ENCODE measurements at places on chromosomes 3 and 15.

DNA sequence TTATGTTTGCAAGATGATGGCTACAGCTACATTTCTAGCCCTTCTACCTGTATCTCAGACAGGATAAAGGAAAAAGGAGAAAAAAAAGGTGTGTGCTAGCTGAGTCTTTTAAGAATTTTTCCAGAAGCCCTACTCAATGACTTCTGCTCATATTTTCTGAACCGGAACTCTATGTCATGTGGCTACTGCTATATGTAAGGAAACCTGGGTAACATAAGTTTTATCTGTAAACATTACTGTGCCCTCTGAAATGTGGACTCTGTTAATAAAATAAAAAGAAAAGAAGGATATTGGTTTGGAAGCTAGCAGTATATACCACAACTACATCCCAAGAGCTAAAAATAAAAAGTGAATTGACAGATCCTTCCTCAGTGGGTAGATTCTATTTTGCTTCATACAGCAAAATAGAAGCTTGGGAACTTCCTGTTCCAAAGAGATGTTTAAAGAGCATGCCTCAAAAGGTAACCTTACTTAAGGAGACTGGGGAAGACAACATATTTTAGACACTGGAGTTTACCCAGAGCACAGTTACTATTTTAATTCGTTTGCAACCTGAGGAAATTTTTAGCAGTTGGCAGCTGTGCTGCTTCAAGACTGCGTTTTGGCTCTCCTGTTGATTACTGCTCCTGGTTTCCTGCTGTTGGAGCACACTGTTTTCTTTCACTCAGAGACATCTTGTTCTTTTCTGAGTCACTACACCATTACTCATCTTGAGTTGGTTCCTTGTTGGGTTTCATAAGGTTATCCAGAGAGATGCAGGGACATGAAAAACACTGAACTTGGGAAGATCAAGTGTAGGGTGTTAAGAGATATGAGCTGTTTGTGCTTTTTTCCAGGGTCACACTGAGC is 280.7 kb downstream of the NFKBIZ start:
- no peak for DNase-seq

DNA sequence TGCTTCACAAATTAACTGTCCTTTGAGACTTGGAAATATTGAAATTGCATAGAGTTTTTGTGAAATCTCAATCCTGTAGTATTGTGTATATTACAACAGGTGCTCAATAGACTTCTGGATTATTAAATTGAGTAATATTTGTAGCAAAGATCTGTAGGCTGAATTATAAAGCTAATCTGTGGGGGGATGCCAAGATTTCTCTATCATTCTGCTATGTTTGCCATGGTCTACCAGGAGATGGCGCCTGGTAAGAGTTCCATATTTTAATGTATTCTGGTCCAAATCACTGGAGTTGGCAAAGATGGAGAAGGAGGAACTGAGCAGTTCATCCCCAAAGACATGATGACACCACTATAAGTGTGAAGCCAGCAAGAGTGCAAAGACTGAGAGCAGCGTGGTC is 340.9 kb upstream of the TPRG1 start:
- no peak for DNase-seq

- no peak for DNase-seq
These were observed 13.4 kb upstream of the ZNF639 start for GRCh38 chr3:179309225-179310078.

GRCh38 chr15:66908744-66909095 is 156.7 kb upstream of the SMAD3 start:
- DNase-seq = no peak

GRCh38 chr3:139655909-139656595 is 21.7 kb downstream of the NMNAT3 start:
- DNase-seq = no peak

- DNase-seq = no peak
These were observed 54.9 kb downstream of the SPSB4 start for GRCh38 chr3:141105828-141106628.

- no peak for DNase-seq
These were observed 133.7 kb upstream of the LRRN1 start for GRCh38 chr3:3665546-3665945.

GRCh38 chr15:83855956-83856355 is 202.0 kb downstream of the ADAMTSL3 start:
- no peak for DNase-seq

DNA sequence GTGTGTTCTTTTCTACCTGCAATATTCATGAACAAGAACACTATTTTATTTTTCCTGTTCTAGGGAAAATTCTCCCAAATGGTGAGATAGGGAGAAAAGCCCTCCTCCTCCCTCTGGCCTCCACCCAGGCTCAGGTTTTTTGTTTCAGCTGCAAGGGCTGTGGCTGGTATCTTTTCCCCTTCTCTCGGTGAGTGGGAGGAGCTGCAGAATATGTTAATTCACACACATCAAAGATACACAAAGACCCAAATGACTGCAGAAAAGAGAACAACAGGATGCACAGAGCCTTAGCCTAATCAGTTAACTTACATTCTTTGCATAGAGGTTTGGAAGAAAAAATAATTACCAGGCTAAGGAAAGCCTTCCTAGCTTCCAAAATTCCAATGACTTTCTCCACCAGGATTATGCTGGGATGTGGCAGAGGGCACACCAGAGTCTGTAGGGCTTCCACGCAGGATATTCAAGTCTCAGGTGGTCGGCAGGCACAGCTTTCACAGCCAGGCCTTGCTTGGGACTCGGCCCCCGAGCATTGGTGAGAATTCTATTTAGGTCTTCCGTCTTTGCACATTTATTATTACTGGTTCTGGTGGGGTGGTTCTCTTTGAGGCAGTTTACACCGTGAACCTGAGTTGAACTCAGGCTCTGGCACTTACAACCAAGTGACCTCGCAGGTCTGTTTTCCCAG is 64.9 kb downstream of the ABHD5 start:
- DNase-seq = no peak

- no peak for DNase-seq
These were observed 45.7 kb upstream of the STT3B start for GRCh38 chr3:31486865-31487533.

DNA sequence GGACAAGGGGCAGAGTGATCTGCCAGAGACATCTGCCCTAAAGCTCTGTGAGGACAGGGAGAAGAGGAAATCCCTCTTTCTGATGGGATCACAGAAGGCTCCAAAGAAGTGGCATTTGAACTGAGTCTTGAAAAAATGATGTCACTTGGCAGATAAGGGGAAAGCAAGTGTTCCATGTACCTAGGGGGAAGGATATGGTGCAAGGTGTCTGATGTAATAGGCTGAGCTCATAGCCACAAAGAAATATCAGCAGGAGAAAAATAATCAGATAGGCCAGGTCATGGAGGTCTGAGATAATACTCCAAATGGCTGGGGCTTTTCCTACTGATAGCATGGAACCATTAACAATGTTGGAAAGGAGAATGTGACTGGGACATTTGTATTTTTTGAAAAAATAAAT is 468.4 kb upstream of the MDFIC2 start:
- DNase-seq = no peak

DNA sequence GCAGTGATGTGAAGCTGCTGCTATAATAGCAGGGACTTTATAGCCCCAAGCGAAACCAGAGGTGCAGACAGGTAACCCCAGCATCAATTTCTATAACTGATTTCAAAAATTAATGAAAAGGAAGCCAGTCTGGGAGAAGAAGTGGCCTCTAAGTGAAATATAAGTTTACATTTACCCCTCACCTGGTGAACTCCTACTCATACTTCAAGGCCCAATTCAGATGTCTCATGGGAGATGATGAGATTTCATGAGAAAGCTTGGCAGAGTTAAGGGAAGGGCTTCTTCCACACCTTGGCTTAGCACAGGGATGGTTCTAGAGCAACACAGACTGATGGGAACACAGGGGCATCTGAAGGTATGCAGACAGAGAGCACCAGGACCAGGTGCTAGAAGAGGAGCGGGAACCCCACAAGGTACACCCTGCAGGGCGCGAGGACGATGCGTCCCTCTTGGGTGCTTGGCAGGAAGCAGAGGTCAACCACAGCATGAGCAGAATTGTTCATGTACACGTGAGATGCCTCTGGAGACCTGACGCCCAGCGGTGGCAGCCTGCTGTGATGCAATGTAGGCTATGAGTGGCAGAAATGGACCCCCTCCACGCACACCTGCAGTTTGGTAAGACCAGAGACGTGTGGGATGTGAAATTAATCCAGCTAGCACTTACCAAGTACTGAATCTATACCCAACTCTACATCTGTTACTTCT is 102.9 kb downstream of the SRGAP3 start:
- no peak for DNase-seq

DNA sequence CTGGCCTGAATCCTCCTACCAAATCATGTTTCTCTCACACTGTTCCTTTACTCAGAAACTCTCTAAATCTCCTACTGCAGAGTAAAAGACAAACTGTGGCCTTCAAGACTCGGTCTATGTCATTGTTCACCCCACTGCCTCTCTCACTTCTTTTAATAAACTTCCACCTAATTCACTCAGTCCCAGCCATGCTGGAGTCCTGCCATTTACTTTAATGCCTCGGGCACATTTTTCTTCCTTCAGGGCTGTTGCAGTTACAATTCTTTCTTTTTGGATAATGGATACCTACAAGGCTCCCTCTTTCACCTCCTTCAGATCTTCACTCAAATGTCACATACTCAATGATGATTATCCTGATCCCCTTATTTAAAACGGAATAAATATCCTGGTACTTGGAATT is 955.6 kb downstream of the ROBO1 start:
- DNase-seq = no peak
